ENCODE measurements at places on chromosomes 2 and 18.
A peak's percentile ranks its signal among the peaks of the same experiment; 100 is the strongest.

DNA sequence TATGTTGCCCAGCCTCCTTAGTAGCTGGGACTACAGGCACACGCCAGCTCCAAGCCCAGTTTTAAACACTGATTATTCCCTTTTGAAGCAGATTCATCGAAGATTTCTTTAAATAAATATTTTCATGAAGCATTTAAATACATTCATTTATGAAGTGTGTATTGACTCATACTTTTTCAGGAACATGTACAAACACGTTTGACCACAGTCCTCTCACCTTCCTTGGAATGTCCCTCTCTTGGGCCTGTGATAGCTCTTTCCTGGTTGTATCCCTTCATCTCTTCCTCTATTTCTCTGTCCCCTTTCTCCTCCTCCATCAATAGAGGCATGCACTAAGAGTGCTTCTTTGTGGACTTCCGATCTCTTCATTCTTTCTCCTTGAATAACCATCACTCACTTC is 2.5 kb downstream of the PSTPIP2 start:
- peak overlapping the region; percentile 37 for H3K4me3 ChIP-seq
- H3K4me1 ChIP-seq, result peaks cover 44% of the 10 kb centered on the region
- H3K27ac ChIP-seq, result no peak overlapping the region

GRCh38 chr2:138712212-138712979 is 67.8 kb downstream of the NXPH2 start:
- H3K36me3 ChIP-seq, result no peaks in the 10 kb centered on the region
- DNase-seq, result no peak
- peaks cover 2% of the 10 kb centered on the region for H3K27me3 ChIP-seq
- no peaks in the 10 kb centered on the region for H3K4me1 ChIP-seq

GRCh38 chr2:164735309-164735919 is 106.2 kb downstream of the COBLL1 start:
- H3K27ac ChIP-seq, result no peak overlapping the region
- no peaks in the 10 kb centered on the region for H3K27me3 ChIP-seq
- no peak for DNase-seq
- no peaks in the 10 kb centered on the region for H3K4me1 ChIP-seq

DNA sequence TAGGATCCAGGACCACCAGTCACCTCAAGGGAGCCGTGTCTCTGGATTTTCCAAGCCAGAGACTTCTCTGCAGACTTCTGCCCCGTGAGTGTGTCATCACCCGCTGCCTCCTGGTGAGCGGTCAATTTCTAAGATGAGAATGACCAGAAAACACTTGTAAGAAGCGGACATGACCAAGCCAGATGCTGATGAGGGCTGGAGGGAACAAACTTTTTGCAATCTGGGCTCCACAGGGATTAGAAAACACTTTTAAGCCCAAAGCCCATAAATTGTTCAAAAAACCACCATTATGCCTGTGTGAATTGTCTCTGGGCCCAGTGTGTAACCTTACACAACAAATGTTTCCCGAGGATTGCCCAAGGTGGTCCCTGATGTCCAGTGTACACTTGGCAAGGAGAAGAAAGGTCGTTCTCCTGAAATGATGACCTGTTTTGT is 5.3 kb upstream of the NPPC start:
- H3K27ac ChIP-seq, result no peak overlapping the region
- H3K36me3 ChIP-seq, result no peaks in the 10 kb centered on the region
- DNase-seq, result no peak
- H3K4me3 ChIP-seq, result no peak overlapping the region
- H3K4me1 ChIP-seq, result no peaks in the 10 kb centered on the region

- peak; percentile 16 for DNase-seq
- peaks cover 14% of the 10 kb centered on the region for H3K4me1 ChIP-seq
- no peak overlapping the region for H3K4me3 ChIP-seq
- H3K36me3 ChIP-seq, result no peaks in the 10 kb centered on the region
These were observed 57.1 kb downstream of the RMDN2 start for GRCh38 chr2:37982147-37982582.

GRCh38 chr2:241570961-241571581 is 12.5 kb downstream of the BOK start:
- H3K4me1 ChIP-seq, result no peaks in the 10 kb centered on the region
- no peak overlapping the region for H3K4me3 ChIP-seq
- no peak for DNase-seq
- H3K27me3 ChIP-seq, result no peaks in the 10 kb centered on the region
- H3K27ac ChIP-seq, result no peak overlapping the region
- no peaks in the 10 kb centered on the region for H3K36me3 ChIP-seq

- H3K27me3 ChIP-seq, result no peaks in the 10 kb centered on the region
- no peak overlapping the region for H3K4me3 ChIP-seq
- DNase-seq, result no peak
These were observed 37.9 kb downstream of the LCLAT1 start for GRCh38 chr2:30484995-30485394.

DNA sequence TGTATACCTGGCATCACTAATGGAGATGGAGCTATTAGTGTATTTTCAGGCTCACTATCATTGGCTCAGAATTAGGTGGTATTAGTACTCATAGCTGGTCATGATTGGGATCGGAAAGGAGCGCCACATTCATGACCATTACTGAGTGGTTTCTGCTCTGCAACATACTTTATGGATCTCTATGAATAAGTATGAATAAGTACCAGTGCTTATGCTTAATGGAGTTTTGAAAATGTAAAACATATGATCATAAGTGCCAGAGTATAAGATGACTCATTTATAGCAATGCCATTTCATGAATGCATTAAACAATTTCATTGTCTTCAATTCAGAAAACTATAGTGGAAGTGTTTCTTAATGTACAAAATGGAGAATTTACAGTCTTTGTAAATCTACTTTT is 156.7 kb downstream of the GALNT3 start:
- no peaks in the 10 kb centered on the region for H3K4me1 ChIP-seq
- H3K27ac ChIP-seq, result no peak overlapping the region
- DNase-seq, result no peak
- no peak overlapping the region for H3K4me3 ChIP-seq
- H3K36me3 ChIP-seq, result no peaks in the 10 kb centered on the region

GRCh38 chr18:21762181-21762772 is 21.7 kb downstream of the MIB1 start:
- no peaks in the 10 kb centered on the region for H3K27me3 ChIP-seq
- H3K36me3 ChIP-seq, result peaks cover 16% of the 10 kb centered on the region

GRCh38 chr2:240400371-240401161 is 34.9 kb upstream of the GPC1 start:
- DNase-seq, result no peak
- H3K27ac ChIP-seq, result no peak overlapping the region
- H3K27me3 ChIP-seq, result no peaks in the 10 kb centered on the region
- no peaks in the 10 kb centered on the region for H3K36me3 ChIP-seq

- H3K27me3 ChIP-seq, result no peaks in the 10 kb centered on the region
- no peaks in the 10 kb centered on the region for H3K36me3 ChIP-seq
- H3K4me3 ChIP-seq, result no peak overlapping the region
- no peak for DNase-seq
- no peak overlapping the region for H3K27ac ChIP-seq
These were observed 158.7 kb upstream of the DPP10 start for GRCh38 chr2:114283774-114284173.

GRCh38 chr2:32836933-32837332 is 109.8 kb upstream of the LTBP1 start:
- no peak overlapping the region for H3K27ac ChIP-seq
- no peak for DNase-seq
- H3K4me1 ChIP-seq, result no peaks in the 10 kb centered on the region
- no peaks in the 10 kb centered on the region for H3K27me3 ChIP-seq
- H3K36me3 ChIP-seq, result no peaks in the 10 kb centered on the region
- no peak overlapping the region for H3K4me3 ChIP-seq

DNA sequence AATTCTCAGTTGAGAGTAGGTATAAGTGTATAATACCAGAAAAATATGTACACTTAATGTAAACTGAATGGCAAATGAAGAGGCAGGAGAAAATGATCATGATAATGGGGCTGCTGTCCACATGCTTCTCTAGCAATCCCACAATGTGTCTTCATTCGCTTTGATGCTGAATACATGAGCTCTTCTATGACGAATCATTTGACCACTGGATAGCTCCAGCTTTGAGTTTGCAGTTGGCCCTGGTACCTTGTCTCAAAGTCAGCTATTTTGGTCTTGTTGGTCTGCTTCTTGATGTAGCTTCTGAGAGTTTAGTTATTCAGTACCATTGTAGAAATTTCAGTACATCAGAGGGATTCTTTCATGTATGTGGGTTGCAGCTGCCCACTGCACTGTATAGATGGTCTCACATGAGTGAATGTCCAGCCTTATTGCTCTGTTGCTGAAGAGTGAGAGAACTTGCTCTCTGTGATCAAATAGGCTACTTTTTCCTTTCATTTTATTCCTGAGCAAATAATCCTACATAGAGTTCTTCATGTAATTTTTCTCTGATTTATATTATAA is 105.1 kb downstream of the TTC27 start:
- no peak overlapping the region for H3K4me3 ChIP-seq
- H3K27me3 ChIP-seq, result no peaks in the 10 kb centered on the region
- H3K4me1 ChIP-seq, result no peaks in the 10 kb centered on the region

DNA sequence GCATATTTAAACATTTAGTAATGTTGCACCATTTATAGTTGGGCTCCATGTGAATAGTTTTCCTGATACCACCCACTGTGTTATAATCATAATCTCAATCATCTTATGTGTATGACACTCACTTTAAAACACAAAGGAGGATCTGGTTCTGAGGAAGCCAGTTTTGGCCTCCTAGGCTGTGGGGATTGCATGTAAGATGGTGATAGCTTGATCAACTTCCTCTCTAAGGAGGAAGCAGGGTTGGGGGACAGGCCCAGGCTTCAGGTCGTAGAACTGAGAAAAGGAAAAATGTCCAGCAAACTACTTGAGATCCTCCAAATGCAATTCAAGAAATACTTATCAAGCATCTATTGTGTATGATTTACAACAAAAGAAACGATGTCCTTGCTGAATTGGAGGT is 4.9 kb upstream of the PPM1B start:
- H3K4me1 ChIP-seq, result peaks cover 11% of the 10 kb centered on the region
- H3K27ac ChIP-seq, result no peak overlapping the region
- H3K4me3 ChIP-seq, result no peak overlapping the region
- H3K27me3 ChIP-seq, result peaks cover 12% of the 10 kb centered on the region
- no peaks in the 10 kb centered on the region for H3K36me3 ChIP-seq

GRCh38 chr2:23904692-23905091 is 22.2 kb downstream of the ATAD2B start:
- no peak for DNase-seq
- no peaks in the 10 kb centered on the region for H3K27me3 ChIP-seq
- no peak overlapping the region for H3K4me3 ChIP-seq
- H3K27ac ChIP-seq, result no peak overlapping the region
- H3K36me3 ChIP-seq, result peaks cover 3% of the 10 kb centered on the region
- H3K4me1 ChIP-seq, result no peaks in the 10 kb centered on the region

GRCh38 chr2:219675221-219675620 is 47.8 kb downstream of the SLC4A3 start:
- no peaks in the 10 kb centered on the region for H3K4me1 ChIP-seq
- H3K27me3 ChIP-seq, result peaks cover 13% of the 10 kb centered on the region
- no peaks in the 10 kb centered on the region for H3K36me3 ChIP-seq
- no peak for DNase-seq
- no peak overlapping the region for H3K27ac ChIP-seq

DNA sequence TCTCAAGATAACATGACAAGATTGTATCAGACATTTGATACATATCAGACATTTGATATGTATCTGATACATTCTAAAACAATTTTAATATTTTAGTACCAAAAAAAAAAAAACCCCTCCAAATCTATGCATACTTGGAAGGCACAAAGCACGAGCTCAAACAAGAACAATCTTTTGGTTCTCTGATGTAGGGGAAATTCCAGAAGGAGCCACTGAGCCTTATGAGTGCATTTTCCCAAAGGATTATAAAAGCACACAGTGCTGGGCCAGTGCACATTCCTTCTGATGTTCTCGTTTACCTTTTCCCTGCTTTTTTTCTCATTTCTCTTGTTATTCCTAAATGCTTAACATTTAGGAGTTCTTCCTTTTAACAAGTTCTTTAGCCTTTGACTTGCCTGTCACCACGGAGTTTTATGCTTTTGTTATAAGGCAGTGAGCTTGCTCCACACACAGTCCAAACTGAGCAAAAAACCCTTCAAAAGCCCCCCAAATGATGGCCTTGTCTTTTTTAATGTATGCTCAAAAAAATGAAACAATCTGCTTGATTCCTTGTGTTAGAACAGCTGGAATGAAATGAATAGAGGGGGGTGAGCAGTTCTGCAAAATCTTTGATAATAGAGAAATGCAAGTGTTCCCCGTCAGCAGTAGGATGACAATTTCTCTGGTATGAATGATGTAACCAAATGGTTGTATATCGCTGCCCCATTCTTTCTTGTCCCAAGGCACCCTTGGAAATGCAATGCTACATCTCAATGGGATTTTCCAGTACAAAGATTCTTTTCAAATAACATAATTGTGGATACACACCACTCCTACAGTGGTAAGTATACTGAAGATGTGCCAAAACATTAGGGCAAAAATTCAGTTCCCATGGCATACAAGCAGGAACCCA is 597.2 kb upstream of the ZEB2 start:
- no peaks in the 10 kb centered on the region for H3K36me3 ChIP-seq
- no peak overlapping the region for H3K27ac ChIP-seq
- no peaks in the 10 kb centered on the region for H3K27me3 ChIP-seq
- DNase-seq, result no peak
- no peak overlapping the region for H3K4me3 ChIP-seq

DNA sequence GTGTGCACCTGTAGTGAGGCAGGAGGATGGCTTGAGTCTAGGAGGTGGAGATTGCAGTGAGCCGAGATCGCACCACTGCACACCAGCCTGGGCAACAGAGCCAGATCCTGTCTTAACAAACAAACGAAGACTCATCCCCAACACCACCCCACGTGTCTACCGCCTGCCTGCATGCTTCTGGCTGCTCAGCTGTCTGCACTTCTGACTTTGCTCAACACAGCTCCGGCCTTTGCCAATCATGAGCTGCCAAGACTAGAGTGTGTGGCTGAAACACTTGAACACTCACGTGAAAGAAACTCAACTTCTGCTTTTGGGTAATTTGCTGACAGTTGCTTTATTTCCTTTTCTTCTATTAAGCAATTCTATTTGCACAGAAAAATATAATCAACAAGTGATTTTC is 32.1 kb upstream of the SP3 start:
- H3K27ac ChIP-seq, result no peak overlapping the region
- no peak overlapping the region for H3K4me3 ChIP-seq
- no peak for DNase-seq
- peaks cover 18% of the 10 kb centered on the region for H3K27me3 ChIP-seq
- H3K4me1 ChIP-seq, result peaks cover 5% of the 10 kb centered on the region

GRCh38 chr2:152466980-152467676 is 132.2 kb downstream of the FMNL2 start:
- no peaks in the 10 kb centered on the region for H3K27me3 ChIP-seq
- no peaks in the 10 kb centered on the region for H3K36me3 ChIP-seq
- H3K4me1 ChIP-seq, result peaks cover 13% of the 10 kb centered on the region
- no peak for DNase-seq
- no peak overlapping the region for H3K4me3 ChIP-seq

- H3K36me3 ChIP-seq, result peaks cover 1% of the 10 kb centered on the region
- DNase-seq, result no peak
- H3K27me3 ChIP-seq, result no peaks in the 10 kb centered on the region
- H3K27ac ChIP-seq, result no peak overlapping the region
- H3K4me3 ChIP-seq, result no peak overlapping the region
These were observed 15.2 kb upstream of the AGFG1 start for GRCh38 chr2:227456772-227457171.

GRCh38 chr2:197185676-197186075 is 124.9 kb downstream of the ANKRD44 start:
- peak overlapping the region; percentile 68 for H3K27ac ChIP-seq
- peaks cover 75% of the 10 kb centered on the region for H3K4me1 ChIP-seq
- no peak for DNase-seq
- no peak overlapping the region for H3K4me3 ChIP-seq

- no peak for DNase-seq
- peaks cover 51% of the 10 kb centered on the region for H3K4me1 ChIP-seq
- H3K27ac ChIP-seq, result no peak overlapping the region
- H3K27me3 ChIP-seq, result no peaks in the 10 kb centered on the region
- H3K4me3 ChIP-seq, result no peak overlapping the region
These were observed 23.9 kb downstream of the DOK1 start for GRCh38 chr2:74578408-74578807.
